Activated T-cell treated with anti-CD3 and anti-CD28 coated beads for 4 hours (primary cell): ENCODE measurements at places on chromosomes 7 and 10.

- no peak for DNase-seq
These were observed 221.3 kb downstream of the DNAJB6 start for GRCh38 chr7:157558061-157558460.

DNA sequence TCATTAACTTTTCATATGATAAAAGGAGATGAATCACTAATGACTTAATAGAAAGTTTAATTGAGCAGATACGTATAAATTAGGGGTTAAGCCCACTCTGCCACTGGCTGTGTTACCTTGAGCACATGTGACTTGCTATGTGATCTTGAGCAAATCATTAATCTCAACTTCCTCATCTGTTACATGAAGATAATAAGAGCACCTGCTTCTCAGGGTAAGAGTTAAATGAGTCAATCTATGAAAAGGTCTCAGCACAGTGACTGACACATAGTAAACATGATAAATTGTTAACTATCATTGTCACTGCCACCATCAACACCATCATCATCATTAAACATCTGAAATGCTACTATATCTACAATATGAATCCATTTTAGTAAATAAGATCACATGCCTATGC, 110.8 kb downstream of the TPK1 start:
- no peak for DNase-seq

DNA sequence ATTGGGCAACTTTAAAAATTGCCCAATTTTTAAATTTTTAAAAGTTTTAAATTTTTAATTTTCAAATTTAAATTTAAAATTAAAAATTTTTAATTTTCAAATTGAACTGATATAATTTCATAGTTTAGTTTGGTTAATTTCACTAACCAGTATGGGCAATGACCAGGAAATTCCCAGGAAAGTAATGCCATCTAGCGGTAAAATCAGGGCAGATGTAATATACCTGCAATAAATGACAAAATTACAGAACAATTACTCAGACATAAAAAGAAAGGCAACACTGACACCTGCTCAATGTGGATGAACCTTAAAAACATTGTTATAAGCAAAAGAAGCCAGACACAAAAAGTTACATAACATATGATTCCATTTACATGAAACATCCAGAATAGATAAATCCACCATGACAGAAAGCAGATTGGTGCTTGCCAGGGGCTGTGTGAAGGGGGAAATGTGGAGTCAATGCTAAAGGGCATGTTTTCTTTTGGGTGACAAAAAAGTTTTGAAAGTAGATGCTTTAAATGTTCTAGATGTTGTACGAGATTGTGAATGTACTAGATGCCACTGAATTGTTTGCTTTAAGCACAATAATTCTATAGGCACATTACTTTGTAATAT, 28.6 kb upstream of the SLC16A12 start:
- DNase-seq: peak; percentile 5

- no peak for DNase-seq
These were observed 185.8 kb downstream of the RELN start for GRCh38 chr7:103803631-103804030.

- no peak for DNase-seq
These were observed 76.1 kb upstream of the LRGUK start for GRCh38 chr7:134051020-134051419.

DNA sequence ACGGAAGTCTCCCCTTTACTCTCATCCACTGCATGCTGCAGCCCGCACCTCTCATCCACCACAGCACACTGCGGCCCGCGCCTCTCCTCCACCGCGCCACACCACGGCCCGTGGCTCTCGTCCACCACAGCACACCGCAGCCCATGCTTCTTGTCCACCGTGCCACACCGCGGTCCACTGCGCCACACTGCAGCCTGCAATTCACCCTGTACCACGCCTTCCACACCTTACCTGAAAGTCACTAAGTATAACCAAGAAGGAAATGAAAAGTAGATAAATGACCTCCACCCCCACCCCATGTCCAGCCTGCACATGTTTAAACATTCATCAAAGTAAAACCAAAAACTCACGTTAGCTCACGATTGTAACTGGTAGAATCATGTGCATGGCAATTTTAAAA, 176.1 kb downstream of the DIP2C start:
- DNase-seq: no peak

DNA sequence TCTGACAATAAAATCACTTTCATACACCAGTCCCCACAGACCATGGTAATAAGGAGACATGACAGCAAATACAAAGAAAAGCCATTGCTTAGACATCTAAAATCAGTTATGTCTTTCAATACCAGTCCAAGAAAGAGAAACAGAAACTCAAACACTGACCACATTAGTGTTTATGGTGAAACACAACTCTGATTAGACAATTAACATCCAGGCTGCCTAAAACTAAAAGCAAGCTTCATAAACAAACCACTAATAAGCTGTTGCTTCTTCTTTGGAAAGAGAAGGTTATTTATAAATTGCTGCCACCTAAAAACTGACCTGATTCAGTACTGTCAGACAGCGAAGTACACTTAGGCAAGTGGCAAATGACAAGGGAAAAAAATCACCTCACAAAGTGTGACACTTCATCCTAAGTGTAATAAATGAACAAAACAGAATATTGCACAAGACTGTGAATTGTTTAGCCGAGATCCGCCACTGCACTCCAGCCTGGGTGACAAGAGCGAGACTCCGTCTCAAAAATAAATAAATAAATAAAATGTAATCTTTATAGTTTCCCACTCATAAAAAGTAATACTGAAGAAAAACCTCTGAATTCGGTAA, 277.4 kb downstream of the PARD3 start:
- DNase-seq: no peak

- no peak for DNase-seq
These were observed 79.5 kb upstream of the SVIL start for GRCh38 chr10:29714096-29714874.

DNA sequence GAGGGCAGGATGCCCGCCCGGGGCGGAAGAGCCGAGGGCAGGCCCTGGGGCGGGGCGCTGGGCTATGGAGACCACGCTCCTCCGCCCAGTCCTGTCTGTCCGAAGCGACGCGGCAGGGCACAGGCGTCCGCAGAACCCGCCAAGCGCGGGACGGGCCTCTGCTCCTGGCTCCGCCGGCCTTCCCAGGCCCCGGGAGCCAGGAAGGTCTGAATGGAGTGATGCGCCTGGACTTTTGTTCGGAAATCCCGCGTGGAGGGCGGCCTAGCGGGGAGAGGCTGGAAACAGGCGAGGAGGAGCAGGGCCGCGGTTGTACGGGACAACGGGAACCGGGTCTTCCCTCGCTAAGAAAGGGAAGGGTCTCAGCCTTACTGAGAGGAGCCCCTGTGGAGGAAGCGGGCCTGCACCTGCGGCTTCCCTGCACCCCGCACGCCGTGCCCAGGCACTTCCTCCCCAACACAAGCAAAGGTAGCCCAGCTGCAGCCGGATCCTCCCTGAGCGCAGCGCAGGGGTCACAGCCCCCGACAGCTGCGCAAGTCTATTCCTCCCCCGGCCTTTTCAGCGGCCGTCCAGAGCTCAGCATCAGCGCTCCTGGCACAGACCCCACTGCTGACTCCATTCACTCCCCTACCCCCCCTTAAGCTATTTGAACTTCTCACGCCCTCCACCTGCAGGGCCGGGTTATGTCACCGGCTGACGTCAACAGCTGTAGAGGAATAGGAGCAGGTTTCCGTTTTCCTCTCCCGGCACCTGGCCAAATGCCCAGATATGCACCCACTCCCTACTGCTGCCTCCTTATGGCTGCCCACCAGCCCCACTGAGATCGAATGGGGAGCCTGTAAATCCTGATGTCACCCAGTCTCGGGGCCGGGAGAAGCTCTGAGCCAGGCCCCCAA, 143.2 kb upstream of the RET start:
- peak; percentile 34 for DNase-seq

GRCh38 chr7:2537981-2538851, 17.1 kb downstream of the BRAT1 start:
- no peak for DNase-seq

DNA sequence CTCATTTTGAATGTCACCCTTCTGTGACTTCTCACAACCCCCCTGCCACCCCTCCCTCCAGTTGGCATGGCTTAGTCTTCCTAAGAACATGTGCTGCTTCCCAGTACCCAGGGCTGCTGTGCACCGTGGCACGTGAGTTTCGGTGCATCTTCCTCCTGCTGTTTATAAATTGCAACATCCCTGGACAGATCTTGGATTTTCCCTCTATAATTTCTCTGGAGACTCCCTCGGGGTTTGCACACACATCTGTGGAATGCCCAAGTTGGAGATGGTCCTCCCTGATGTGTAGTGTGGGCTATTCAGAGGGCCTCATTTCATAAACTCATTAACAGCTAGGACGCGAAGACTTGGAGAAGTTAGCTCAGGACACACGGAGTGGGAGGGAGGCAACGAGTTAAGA, 52.9 kb downstream of the IKZF1 start:
- DNase-seq: no peak

DNA sequence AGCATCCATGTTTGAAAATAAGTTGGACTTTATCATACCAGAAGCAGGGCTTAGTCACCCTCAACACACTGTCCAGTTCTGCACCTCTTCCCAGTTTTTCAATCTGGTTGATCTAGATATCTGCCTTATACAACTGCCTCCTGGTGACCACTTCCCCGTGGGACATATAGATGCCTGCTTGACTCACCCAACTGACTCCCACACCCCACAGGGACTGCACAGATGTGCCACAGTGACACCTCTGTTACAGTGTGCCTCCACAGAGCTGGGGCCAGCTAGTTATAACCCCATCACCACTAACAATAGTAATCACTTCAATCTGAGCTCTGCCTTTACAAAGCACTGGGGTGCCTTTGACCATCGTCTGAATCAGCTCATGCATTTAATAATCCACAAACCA, 82.6 kb upstream of the AOAH start:
- no peak for DNase-seq

GRCh38 chr10:119375574-119376272, 166.8 kb downstream of the RGS10 start:
- no peak for DNase-seq

- DNase-seq: no peak
These were observed 10.1 kb downstream of the PAPOLB start for GRCh38 chr7:4851459-4852422.

DNA sequence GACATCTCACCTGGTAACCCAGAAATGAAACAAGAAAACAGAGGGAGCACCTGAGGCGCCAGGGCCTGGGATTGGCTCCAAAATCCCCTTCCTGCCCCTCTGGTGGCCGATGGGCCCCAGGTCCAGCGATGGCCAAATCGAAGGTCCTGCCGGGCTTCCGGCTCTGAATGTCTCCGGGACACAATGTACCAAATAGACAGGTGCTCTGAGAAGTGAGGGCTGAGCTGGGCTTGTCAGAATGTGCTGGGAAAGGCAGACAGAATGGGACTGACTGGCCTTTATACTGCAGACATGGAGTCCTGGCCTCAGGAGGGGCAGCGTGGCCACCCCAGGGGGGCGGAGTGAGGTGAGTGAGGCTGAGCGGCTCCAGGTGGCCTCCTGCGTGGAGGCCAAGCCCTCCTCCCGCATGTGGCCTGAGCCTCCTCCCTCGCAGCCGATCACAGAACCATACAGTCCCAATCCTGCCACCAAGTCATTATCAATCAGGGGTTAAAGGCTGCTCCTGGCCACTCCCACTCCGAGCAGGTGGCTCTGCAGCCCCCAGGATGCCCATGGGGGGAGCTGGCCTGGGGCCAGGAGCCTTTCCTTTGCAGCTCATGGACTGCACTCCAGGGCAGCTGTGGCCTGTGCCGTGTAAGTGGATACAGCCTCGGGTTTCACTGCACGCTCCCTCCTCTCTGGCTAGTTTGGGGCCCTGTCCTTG, 185.5 kb downstream of the ADARB2 start:
- no peak for DNase-seq

DNA sequence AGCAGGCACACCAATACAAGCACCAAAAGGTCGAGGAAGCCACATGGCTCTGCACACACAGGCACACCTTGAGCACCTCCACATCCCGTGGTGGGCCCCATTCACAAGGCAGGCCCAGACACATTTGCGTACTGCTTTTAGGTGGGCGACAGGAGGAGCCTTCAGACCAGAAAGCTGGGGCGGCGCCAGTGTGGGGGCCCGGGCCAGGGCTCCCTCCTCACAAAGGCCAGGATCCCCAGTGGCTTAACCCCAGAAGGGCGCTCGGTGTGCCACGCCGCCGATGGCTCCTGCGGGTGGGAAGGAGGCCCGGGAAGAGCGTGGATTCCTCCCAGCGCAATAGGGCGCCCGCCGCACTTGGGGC, 2.8 kb upstream of the SMARCD3 start:
- no peak for DNase-seq

DNA sequence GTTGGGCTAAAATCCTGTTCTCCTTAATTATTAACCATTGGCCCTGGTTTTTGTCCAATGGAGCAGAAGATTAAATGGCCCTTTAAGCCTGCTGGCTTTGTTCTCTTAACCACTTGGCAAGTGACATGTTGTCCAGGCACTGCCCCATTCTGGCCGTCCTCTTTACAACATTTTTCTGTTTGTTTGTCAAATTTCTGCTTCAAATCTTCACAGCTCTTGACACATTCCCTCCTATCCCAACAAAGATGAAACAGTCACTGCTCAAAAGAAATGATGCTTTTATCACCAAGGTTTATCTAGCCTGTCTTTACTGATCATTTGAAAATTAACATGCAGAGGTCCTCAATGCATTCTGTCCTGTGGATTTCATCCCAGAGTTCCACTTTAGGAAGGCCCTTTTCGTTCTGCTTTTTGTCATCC, 700.4 kb downstream of the KCNMA1 start:
- DNase-seq: no peak

DNA sequence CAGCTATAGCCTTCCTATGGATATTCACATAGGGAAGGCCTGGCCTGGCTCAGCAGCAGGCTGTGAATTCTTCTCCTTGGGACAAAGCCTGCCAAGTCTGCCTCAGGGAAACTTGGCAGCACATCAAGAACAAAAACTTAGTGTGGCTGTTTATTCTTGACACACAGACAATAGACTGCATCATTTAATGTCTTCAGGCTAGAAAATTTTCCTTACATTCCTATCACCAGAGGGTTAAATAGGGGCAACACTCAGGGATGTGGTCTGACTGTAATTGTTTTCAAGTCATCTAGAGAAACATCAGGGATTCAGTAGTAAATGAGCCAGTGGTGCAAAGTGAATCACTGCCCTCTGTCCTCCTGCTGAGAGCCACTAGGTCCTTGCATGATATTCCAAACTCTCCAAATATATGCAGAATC, 137.3 kb downstream of the SEMA3C start:
- DNase-seq: no peak

GRCh38 chr7:111089822-111090426, 1.0 kb upstream of the LRRN3 start:
- DNase-seq: no peak

GRCh38 chr10:106506526-106507283, 657.8 kb downstream of the SORCS1 start:
- no peak for DNase-seq

- DNase-seq: no peak
These were observed 30.0 kb downstream of the GLUD1 start for GRCh38 chr10:87064651-87065050.

- DNase-seq: no peak
These were observed 117.3 kb downstream of the SVIL start for GRCh38 chr10:29517352-29517923.

DNA sequence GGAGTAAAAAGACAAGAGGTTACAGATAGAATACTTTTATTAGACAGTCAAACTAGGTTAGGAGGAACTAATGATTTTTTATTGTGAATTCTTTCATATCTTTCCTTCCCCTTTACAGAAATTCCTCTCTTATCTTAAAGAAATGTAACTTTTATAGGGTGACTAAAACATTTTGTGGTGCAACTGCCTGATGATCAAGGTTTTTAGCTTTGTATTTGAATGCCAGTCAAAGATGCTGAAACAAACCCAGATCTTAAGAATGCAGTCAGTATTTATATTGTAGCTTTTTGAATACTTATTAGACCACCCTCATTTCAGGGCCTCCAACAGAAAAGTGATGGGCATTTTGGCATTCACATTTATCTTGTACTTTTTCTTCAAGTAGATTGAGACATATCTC, 27.4 kb downstream of the TAX1BP1 start:
- DNase-seq: no peak
